NCI-H1930 (cell line): ENCODE measurements at places on chromosomes 2 and 18.

- DNase-seq: no peak
Measured at GRCh38 chr2:160392201-160392600, 101.4 kb downstream of the RBMS1 start.

DNA sequence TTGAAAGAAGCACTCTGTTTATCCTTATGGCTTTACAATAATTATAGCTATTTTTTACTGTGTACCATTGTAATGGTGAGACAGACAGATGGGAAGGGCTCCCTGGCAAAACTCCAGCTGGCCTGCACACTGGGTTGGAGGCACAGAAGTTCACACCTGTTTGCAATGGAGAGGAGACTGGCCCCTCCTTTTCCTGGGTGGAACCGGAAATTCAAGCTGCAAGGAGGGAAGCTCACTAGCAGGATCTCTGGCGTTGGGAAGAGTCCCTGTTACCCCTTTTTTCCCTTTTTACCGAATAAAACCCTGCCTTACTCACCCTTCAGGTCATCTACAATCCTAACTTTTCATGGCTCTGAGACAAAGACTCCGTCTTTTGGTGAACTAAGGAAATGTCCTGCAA lies 100.3 kb upstream of the TFPI start:
- DNase-seq: no peak

GRCh38 chr2:68646303-68646702 lies 2.9 kb downstream of the PROKR1 start:
- no peak for DNase-seq

DNA sequence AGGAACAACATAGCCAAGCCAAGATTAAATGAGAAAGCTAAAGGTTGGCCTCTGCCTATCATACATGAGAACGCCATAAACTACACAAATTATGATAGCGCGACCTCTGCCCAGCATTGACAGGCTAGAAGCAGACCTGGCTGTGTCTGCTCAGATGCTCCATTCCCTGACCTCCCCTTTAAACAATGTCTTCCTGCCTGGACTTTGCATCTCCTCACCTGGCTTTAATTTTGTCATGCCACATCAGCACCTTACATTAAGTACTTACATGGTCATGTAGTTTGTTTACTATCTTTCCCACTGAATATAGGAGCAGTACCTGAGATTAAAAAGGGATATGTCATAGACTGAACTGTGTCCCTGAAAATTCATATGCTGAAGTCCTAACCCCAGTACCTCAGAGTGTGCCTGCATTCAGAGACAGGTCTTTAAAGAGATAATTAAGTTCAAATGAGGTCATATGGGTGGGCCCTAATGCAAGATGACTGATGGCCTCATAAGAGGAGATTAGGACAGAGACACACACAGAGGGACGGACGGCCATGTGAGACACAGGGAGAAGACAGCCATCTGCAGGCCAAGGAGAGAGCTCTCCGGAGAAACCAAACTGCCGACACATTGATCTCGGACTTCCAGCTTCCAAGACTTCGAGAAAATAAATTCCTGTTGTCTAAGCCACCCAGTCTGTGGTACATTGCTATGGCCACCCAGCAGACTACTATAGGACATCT lies 103.7 kb downstream of the BIN1 start:
- DNase-seq: no peak

DNA sequence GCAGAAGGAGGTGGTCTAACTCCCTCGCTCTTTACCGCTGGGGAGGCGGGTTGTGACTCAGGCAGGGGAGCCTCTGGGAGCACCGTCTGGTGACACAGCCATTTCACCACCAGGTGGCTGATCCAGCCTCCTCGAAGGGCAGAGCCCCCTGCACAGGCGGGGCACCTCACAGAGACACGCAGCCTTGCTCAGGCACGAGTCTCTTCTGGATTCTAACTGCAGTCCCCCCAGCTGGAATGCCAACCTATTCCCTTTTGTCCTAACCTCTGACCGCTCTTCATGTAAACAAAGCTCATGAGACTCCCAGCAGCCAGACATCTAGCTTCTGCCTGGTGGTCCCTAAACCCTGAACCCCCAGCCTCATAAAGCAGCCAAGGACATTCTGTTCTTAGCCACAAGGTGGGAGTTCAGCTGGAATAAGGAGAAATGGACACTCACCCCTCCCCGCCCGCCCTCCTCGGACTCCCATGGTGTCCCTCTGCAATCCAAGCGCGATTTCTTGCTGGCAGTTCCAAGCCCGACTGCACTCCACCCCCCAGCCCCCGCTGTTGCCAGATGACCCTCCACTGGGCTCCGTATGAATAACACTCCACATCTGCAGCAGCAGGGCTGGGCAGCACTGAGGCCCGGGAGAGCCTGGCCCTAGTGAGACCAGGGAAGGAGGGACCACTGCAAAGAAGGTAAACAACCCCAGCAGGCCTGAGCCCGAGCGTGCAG lies 84.3 kb downstream of the TNS1 start:
- no peak for DNase-seq

GRCh38 chr2:227378371-227378782 lies 729 bp downstream of the TM4SF20 start:
- no peak for DNase-seq
